ENCODE measurements at places on chromosomes 6 and 20.

- DNase-seq: no peak
Measured at GRCh38 chr6:85576476-85576875, 17.2 kb downstream of the SNX14 start.

- no peak for DNase-seq
Measured at GRCh38 chr6:164855281-164855680, 454.1 kb downstream of the C6orf118 start.

- DNase-seq: peak; percentile 12
Measured at GRCh38 chr6:147204060-147204785, at the start of gene STXBP5. Gene STXBP5 (plus strand): TSS chr6:147204417. CDS start chr6:147204533, 116 bp downstream.

GRCh38 chr6:45351667-45352066, 23.5 kb downstream of the RUNX2 start:
- no peak for DNase-seq

DNA sequence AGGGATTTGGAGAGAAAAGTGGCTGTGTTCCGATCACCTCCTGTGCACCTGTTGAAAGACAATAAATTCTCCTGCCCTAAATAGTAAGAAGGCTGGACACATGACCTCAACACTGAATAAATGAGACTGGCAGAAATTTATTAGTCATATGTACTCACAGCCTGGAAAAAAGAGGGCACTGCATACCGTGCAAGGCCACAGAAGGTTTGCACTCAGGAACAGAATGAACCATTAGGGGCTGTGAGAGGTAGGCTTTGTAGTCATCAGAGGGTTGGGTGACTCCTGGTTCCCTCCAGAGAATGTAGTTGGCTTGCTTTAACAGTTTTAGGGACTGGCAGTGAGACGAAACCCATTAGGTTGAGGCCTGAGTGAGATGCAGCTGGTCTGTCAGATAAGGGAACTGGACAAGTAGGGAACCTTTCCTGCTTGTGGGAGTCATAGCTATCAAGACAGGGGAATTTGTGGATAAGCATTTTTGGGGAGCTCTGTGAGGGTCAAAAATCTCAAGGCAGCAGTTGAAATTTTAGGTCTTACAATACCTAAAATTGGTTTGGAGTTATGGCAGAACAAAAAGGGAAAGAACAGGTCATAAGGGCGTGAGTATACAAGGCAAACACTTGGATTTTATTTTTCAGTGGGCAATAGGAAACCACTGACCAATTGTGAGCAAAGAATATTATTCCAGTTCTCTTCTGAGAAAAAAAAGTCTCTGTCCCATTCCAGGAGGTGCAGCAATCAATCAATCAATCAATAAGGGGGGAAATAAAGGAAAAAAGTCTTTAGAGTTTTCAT, 67.9 kb upstream of the BTN3A2 start:
- DNase-seq: no peak

- DNase-seq: no peak
Measured at GRCh38 chr20:17558154-17558940, 11.5 kb upstream of the DSTN start.
